ENCODE measurements at places on chromosomes 6 and 20.
A peak's percentile ranks its signal among the peaks of the same experiment; 100 is the strongest.

DNA sequence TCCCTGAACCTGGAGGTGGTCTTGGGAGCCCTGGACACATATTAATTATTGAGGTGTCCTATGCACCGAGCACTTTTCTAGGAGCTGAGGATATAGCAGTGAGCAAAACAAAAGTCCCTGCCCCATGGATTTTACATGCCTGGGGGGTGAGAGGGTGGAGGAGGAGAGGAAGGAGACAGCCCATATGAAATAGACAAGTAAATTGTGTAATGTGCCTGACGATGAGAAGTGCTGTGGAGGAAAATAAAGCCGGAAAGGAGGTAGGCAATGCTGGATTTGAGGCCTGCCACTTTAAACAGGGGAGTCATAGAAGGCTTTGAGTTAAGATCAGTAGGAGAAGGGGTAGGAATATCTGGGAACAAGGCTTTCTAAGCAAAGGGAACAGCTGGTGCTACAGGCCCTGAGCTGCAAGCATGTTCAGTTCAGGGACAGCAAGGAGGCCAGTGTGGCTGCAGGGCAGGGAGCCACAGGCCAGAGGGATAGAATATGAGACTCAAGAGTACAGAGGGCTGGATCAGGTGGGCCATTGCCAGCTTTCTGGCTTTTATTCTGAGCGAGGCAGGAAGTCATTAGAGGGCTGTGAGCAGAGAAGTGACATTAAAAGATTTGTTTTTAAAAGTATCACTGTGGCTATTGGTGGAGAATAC, 19.1 kb upstream of the MYLIP start:
- no peak for DNase-seq

DNA sequence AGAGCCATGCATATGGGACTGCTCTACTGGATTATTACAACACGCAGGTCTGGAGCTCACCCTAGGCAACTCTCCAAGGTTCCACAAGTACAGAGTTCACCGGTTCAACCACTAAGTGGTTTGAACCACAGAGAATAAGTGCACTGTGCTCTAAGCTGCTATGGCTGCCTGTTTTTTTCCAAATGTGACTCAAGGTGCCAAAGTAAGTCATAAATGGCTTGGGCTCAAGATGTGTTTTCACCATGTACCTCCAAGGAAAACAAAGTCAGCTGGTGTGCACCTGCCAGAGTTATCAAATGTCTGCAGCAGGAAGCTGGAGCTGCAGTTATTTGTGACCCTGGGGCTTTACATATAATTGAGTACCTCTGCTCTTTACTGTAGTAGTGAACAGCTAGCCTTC, 76.7 kb downstream of the PREP start:
- no peak for DNase-seq

GRCh38 chr6:1736346-1737105, 126.8 kb downstream of the FOXC1 start:
- no peak for DNase-seq

DNA sequence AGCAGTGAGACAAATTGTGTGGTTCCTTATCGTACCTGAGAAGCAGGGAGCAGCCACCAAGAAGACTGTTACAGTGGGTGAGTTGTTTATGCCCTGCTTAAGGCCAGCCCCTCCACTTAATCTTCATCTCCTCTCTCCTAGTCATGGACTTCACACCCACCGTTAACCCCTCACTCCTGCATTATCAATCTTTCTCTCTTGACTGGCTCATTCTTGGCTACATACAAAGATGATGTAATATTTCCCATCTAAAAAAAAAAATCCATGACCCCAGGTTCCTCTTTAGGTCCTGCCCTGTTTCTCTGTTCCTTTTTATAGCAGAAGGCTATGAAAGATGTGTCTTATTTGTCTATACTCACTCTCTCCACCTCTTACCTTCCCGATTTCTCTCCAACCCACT, 72.4 kb downstream of the SHLD1 start:
- no peak for DNase-seq

DNA sequence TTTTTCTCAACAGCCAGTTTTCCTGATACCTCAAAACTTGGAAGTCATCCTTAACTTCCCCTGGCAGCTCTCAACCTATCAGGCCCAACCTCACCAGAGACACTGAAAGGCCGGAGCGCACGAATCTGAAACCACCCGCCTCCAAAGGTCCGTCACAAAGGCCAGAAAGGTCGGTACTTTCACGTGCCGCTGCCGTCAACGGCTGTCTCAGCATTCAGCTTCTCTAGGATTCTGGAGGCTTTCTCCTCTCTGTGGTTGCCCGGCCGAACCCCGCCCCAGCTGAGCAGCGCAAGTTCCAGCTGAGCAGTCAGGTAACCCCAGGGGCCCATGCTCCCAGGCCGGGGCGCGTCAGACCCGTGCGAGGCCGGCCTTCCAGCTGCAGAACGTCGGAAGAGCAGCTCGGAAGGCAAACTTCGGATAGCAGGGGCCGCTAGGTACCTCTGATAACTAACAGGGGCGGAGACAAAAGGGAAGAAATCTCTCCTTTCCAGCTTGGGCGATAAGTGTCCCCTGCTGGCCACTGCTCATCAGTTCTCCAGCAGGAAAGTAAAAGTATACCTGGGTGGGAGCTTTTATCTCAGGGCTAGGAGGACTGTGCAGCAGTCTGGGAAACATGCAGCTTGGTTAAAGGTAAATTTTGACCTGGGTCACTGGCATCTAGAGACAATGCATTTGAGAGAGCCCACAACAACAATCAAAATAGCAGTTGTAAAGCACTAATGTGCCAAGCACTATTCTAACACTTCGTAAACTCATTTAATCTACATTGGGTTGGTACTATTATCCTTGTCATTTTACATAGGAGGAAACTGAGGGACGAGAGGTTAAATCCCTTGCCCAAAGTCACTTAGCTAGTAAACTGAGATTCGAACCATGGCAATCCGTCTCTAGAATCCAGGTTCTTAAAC, 16.1 kb downstream of the ZSCAN12 start:
- peak; percentile 17 for DNase-seq

- DNase-seq = no peak
Measured at GRCh38 chr6:22570185-22570551, 802 bp downstream of the HDGFL1 start.

DNA sequence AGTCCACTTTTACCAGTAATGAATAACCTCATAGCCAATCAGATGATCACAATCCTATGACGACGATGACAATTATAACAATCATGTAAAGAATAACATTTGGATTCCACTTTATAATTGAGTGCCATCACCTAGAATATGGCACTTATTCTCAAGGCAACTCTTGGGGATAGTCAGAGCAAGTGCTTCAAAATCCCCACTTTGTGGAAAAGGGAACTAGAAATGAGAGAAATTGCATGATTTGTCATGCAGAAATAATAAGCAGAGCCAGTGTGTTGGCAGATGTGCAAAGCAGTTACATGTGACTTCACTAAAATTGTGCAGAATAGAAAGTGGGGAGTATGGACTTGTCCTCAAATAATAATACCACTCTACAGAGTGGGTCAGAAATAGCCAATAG, 41.3 kb downstream of the FRK start:
- DNase-seq = no peak

- DNase-seq = no peak
Measured at GRCh38 chr6:37054580-37054979, 49.1 kb downstream of the FGD2 start.

GRCh38 chr20:16206817-16207216, 366.4 kb downstream of the KIF16B start:
- no peak for DNase-seq

GRCh38 chr20:15131176-15131575, 793.8 kb upstream of the FLRT3 start:
- DNase-seq = no peak

GRCh38 chr20:59672576-59672975, 68.2 kb downstream of the PHACTR3 start:
- DNase-seq = no peak

GRCh38 chr20:25353353-25353746, 37.3 kb downstream of the ABHD12 start:
- no peak for DNase-seq

- DNase-seq = no peak
Measured at GRCh38 chr6:168447282-168447681, 6.3 kb downstream of the SMOC2 start.

GRCh38 chr6:4102687-4103244, 23.8 kb upstream of the FAM217A start:
- no peak for DNase-seq

DNA sequence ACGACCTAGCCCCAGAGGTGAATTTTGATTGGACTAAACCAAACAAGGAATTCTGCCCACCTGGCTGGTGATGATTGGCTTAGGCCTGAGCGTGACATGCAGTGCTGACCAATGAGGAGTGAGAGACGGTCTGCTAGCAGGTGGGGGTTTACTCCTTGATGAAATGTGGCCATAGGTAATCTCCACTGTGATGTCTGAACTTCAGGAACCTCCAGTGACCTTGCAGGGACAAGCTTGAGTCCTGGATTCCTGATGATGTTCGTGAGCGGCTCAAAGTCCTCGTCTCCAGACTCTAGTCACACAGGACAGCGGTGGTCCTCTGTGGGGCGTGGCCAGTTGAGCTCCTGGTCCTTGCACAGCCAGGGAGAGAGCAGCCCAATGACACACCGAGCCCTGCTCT, 8.4 kb downstream of the VSX1 start:
- DNase-seq = no peak

GRCh38 chr20:17485017-17485416, 46.2 kb downstream of the BFSP1 start:
- DNase-seq = no peak

- DNase-seq = no peak
Measured at GRCh38 chr6:84926189-84927155, 162.1 kb upstream of the TBX18 start.

DNA sequence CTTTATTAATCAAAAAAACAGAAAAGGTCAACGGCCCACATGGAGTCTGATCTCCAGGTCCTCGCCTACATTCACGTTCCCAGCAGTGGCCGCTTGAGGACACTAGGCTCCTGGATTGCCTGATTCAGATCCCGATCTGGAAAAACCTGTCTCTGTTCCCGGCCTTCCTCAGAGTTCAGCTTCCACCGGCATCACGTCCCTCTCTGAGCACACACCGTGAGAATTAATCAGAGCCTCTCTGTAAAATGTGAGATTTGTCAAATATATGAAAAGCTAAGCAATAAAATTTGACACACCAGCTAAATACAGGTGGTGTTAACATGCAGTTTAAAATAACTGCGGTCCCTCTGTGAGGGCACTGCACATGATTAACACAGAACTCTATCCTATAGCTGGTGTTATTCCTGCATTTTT, 122.8 kb upstream of the COL21A1 start:
- no peak for DNase-seq

- peak; percentile 94 for DNase-seq
Measured at GRCh38 chr20:325045-325888, at the start of gene SOX12. SOX12 (plus strand) TSS chr20:325552; CDS start chr20:325925, 373 bp downstream.

- DNase-seq = no peak
Measured at GRCh38 chr6:2916158-2916925, 13.2 kb upstream of the SERPINB9 start.

GRCh38 chr6:17987447-17987696, at the start of gene KIF13A:
KIF13A (minus strand) TSS chr6:17987635; CDS start chr6:17987463, 172 bp downstream.
- no peak for DNase-seq

DNA sequence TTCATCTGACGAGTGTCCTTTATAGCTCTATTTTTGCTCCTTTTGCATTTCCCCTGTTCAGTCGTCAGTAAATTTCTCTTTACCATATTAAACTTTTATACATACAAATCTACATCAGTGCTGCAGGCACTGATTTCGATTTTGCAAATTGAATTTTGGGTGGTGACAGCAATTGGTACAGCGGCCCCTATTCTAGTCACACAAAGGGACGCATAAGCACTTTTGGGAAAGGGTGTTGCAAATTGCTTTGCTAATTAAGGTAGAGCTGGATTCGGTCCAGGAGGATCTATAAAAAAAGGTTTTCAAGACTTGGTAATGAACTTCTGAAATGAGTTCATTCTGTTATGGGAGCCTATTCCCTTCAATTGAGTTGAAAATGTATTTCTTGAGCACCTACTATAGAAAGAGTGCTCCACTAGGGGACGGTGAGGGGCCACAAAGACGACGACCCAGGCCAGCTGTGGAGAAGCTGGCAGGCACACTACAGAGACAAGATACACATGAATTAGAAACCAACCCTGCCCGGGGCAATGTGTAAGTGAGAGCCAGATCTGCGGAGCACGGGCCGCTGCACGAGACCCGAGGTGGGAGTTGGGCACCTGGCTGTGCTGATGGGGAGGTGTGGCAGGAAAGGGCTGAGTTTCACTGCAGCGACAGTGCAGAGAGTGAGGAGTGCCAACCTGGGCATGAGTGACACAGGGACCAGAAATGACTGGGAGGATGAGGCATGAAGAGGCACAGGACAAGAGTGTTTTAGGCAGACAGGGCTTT, 5.4 kb downstream of the UQCC2 start:
- DNase-seq = no peak

DNA sequence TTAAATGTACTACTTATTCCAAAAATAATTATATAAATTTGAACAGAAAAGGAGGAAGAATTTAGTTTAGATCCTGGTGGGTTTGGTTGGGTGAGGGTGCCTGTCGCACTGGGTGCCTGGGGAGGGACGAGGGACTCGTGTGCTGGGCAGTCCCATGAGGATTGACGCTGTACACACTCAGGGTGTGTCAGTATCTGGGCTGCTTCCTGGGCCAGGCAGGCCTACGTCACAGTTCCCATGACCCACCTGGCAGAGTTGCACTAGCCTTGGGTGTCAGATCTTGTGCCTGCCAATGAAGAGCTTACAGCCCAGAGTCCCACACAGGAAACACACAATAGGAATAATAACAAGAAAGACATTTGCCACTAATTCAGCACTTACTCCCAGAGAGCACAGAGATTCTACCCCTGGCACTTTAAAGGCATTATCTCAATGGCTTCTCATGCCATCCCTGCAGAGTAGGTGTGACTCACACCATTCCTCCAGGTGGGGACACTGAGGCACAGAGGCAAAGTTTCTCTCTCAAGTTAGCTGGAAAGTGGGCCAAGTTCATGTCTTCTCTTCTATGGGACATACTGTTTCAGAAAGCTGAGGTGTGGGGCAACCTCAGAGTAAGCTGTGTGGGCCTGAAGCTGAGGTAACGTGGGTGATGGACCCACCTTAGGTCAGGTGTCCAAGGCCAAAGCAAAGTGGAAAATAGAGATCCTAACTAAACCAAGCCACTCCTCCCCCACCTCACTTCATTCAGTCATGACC, 1.3 kb upstream of the SDCBP2 start:
- DNase-seq = peak; percentile 81

GRCh38 chr6:44926556-44926955, 401.6 kb upstream of the RUNX2 start:
- DNase-seq = no peak

- DNase-seq = no peak
Measured at GRCh38 chr6:113998811-113999210, 27.9 kb upstream of the HDAC2 start.

DNA sequence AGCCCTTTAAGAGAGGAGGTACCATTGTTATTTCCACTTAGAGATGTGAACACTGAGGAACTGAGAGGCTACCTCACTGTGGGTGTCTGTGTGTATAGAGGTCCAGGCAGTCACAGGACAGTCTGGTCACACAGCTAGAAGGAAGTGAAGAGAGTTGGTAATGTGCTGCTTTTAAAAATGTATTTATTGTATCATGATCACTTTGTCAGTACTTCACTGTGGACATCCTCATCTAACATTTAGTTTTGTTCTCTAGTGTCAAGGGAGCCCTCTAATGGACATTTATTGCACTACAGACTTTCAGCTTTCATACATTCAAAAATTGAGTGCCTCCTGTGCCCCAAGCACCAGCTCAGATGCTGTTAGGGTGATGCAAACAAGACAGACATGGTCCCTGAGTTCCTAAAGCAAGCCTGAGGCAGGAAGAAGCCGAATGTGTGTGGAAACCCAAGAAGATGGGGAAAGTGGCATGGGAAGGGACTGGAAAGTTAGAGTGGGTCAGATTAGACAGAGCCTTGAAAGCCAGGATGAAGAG, 123.0 kb downstream of the SLC16A10 start:
- no peak for DNase-seq
